ENCODE measurements at places on chromosomes 1 and 21.

DNA sequence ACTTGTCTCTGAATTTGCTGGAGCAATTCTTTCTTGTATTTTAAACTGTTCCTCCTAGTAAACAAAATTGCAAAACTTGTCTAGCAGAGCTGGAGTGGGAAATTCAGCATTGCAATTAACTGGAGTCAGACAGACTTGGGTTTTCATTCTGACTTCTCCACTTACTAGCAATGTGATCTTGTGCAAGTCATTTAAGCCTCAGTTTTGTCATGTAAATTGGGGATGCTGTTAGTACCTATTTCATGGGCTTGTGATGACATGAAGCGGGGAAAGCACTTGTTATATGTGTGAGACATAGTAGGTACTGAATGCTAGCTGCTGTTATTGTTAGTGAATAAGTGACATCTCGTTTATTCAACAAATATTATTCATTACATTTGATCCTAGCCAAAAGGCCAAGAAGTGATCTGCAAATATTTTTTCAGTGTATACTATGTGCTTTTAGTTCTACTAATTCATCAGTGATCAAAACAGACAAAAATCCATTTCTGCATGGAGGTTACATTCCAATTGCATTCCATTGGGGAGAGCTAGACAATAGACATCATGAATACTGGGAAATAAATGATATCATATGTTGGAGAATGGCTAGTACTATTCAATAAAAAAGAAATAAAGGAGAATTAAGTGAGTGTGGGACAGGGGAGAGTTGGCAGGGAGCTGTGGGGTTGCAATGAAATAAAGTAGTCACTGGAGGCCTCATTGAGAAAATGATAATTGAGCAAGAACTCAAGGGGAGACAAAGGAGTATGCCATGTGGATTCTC is 47.1 kb downstream of the CACHD1 start:
- DNase-seq = no peak

GRCh38 chr1:235918465-235918864 is 51.8 kb upstream of the LYST start:
- DNase-seq = no peak

GRCh38 chr1:1842360-1843146 is 48.3 kb downstream of the GNB1 start:
- no peak for DNase-seq

DNA sequence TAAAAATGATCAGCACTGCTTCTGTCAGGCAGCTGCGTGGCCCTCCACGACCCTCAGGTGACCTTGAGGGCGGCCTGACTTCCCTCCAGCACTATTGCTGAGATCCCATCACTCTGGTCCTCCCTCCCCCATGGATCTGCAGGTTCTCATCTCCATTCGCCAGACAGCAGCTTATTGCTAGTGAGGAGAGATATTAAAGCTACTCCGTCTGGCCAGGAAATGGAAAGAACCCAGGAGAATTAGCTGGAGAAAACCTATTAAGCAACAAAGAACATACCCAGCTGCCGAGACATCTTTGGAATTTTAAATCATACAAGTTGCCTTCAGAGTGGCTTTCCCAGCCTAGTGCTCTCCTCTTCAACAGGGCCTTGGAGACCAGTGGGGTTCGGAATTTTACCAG is 25.7 kb upstream of the KCNN3 start:
- no peak for DNase-seq

GRCh38 chr21:35559829-35560225 is 500.5 kb downstream of the SETD4 start:
- no peak for DNase-seq

- DNase-seq = no peak
Measured at GRCh38 chr1:40851643-40852042, 10.5 kb downstream of the CITED4 start.

- DNase-seq = no peak
Measured at GRCh38 chr21:29293495-29293894, 5.2 kb upstream of the BACH1 start.

- DNase-seq = no peak
Measured at GRCh38 chr1:195894411-195894810, 713.8 kb downstream of the KCNT2 start.

GRCh38 chr21:20698585-20698984 is 299.6 kb upstream of the NCAM2 start:
- DNase-seq = no peak

- DNase-seq = no peak
Measured at GRCh38 chr1:88741413-88741812, 57.3 kb downstream of the PKN2 start.

DNA sequence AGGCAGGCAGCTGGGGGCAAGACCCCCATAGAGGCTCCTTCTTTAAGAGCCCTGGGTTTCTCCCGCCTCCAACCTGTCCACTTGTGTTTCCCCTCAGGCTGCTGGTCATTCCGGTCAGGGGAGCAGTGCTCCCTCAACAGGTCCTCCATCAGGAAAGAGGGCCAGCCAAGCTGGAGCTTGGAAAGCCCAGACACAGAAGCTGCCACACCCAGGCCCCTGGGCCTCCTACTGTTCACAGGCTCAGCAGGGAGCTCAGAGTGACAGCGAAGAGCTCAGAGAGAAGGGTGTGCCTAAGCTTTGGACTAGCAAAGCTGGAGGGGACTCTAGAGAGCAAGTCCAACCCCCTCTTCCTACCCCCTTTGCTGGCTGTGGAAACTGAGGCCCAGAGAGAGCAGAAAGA is 10.3 kb upstream of the CDCP2 start:
- DNase-seq = no peak

GRCh38 chr21:42536601-42537000 is 22.9 kb downstream of the SLC37A1 start:
- DNase-seq = no peak

- DNase-seq = no peak
Measured at GRCh38 chr1:150793221-150793620, 14.8 kb downstream of the CTSK start.

DNA sequence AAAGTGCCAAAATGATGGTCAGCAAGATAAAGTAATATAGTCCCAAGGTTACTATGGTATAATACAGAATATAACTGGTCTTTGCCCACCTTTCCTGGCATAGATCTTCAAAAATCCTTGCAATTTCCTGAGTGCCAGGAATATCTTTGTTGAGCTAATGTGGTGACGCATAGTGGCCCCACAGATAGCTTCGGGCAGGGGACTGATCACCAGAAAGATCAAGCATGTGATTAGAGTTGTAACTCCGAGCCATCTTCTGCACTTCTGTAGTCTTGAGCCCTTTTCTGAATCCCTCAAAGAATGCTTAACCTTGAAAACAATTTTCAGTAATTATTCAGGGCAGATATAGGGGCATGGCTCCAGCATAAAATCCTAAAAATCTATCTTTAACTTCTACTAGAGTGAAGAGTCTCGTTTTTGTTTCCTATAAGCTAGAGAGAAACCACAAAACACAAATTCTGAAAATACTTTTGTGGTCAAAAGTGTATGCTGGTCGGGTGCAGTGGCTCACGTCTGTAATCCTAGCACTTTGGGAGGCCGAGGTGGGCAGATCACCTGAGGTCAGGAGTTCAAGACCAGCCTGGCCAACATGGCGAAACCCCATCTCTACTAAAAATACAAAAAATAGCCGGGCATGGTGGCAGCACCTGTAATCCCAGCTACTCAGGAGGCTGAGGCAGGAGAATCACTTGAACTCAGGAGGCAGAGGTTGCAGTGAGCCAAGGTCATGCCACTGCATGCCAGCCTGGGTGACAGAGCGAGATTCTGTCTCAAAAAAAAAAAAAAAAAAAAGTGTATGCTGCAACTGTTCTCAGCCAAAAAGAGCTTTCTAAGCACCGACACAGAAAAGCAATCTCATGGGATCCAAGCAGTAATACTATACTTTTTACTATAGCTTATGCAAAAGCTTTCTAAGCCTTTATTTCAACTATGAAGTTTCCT is 62.8 kb downstream of the NVL start:
- no peak for DNase-seq

- DNase-seq = no peak
Measured at GRCh38 chr21:44612029-44612486, at the start of gene KRTAP10-8. Gene KRTAP10-8, plus strand, starts transcription at chr21:44612079. Its CDS starts 22 bp downstream, at chr21:44612101.

GRCh38 chr21:42555756-42556438 is 42.2 kb downstream of the SLC37A1 start:
- no peak for DNase-seq

- DNase-seq = no peak
Measured at GRCh38 chr1:160756849-160757201, 17.8 kb downstream of the SLAMF7 start.

GRCh38 chr1:14784790-14785773 is 186.6 kb downstream of the KAZN start:
- no peak for DNase-seq

- no peak for DNase-seq
Measured at GRCh38 chr1:20426923-20427322, 59.1 kb downstream of the CAMK2N1 start.

- DNase-seq = no peak
Measured at GRCh38 chr1:213444224-213444623, 393.2 kb downstream of the RPS6KC1 start.

DNA sequence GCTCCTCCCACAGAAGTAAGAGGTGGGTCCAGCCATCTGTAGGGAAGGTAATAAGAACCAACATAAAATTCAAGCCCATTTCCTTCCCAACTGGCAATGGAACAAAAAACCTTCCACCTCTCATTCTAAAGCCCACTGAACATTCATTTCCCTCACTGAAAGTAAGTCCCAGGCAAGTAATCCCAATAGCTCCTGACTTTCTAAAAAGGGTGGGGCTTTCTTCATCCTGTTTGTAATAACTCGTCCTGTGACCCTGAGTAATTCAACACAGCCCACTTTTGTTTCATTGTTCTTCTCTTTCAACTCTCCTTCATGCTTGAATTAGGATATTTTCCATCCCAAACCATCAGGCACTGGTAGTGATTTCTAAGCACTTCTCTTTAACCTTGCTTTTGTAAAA is 74.9 kb downstream of the DAB1 start:
- no peak for DNase-seq

GRCh38 chr1:31981456-31981839 is 32.2 kb upstream of the KHDRBS1 start:
- no peak for DNase-seq

DNA sequence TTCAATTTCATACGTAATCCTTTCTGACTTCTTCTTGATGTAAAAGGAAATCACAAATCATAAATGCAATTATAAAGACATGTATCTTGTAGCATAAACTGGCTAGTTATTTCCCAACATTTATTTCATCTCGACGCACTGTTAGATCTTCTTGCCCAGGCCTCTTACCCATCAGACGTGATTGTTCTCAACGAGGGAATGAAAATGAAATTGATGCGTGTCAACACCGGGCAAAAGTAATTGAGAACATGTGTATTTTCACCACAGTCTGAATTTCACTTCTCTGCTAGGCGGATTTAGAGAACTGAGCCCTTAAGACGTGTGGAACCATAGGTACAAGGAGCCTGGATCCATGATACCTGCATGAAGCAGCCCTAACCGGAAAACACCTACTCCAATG is 519.7 kb downstream of the KCNT2 start:
- no peak for DNase-seq

GRCh38 chr1:54766726-54767125 is 2.4 kb upstream of the PARS2 start:
- no peak for DNase-seq

GRCh38 chr21:41418393-41418792 is 7.6 kb upstream of the MX1 start:
- DNase-seq = no peak

DNA sequence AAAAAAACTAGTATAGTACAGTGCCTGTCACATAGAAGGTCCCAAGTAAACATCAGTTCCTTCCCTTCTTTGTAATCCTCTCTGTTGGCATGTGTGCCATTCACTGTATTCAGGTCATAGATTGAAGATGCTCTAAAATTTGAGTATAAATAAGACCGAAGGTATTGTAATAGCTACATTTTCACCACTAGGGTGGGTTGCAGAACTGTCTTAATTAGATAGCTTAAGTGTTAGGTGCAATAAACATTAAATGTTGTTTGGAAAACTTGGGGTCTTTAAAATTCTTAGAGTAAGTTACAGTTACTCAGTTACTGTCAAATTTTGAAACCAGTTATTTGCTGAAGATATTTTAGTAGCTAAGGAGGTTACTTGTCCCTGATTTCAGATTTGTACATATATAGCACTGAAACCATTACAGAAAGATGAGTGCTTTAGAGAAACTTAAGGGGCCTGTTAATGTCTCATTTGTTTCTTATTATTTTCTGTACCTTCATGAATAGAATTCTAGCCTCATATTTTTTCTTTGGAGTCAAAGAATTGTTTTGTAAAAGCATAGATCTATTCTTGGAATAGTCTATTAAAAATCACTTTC is 24.3 kb downstream of the PER3 start:
- no peak for DNase-seq

DNA sequence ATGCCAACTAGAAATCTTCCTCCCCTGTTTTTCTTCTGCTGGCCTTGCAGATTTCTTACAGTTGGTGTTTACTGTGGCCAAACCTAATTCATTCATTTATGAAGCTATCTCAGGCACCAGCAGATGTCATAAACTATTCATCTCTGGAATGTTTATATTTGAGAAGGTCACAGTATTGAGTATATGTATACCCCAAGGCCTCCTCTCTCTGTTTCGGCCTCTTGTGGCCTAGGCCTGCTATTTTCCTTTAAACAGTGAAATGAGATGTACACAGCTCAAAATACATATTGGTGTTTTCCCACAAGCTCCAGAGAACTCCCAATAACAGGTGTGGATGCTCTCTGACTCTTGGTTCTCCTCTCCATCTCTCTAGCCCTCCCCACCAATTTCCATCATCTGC is 520.7 kb upstream of the CAMK1G start:
- no peak for DNase-seq

GRCh38 chr1:244590670-244591069 is 62.3 kb upstream of the DESI2 start:
- DNase-seq = no peak

GRCh38 chr1:17914987-17915386 is 159.9 kb downstream of the ACTL8 start:
- DNase-seq = no peak

DNA sequence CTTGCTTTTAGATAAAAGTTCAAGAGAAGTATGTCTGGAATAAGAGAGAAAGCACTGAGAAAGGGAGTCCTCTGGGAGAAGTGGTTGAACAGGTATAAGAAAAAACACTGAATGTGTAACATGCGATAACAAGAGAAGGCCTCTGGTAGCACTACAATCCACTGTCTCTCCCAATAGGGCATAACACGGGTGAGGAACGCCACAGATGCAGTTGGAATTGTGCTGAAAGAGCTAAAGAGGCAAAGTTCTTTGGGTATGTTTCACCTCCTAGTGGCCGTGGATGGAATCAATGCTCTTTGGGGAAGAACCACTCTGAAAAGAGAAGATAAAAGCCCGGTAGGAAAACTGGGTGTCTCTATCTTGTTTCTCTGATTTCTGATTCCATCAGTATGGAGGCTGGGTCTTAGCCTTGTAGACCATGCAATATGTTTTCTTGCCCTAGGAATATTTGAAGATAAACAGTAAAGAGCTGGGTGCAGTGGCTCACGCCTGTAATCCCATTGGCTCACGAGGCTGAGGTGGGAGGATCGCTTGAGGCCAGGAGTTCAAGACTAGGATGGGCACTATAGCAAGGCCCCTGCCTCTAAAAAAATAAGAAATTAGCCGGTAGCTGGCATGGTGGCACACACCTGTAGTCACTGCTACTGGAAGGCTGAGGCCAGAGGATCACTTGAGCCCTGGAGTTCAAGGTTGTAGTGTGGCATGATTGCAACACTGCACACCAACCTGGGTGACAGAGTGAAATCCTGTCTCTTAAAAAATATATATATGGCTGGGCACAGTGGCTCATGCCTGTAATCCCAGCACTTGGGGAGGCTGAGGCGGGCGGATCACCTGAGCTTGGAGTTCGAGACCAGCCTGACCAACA is 40.4 kb downstream of the DAP3 start:
- no peak for DNase-seq

- DNase-seq = no peak
Measured at GRCh38 chr1:95562230-95562629, 328.2 kb downstream of the RWDD3 start.

- DNase-seq = no peak
Measured at GRCh38 chr1:178385662-178386061, 111.1 kb downstream of the CLEC20A start.

Data from activated CD8-positive, alpha-beta memory T cell treated with anti-CD3 and anti-CD28 coated beads for 1 hour (primary cell).